Stimulated activated CD4-positive, alpha-beta T cell treated with anti-CD3 and anti-CD28 coated beads, Interleukin-1b, Interleukin-23, amount 100 ng/mL, for 4 hours (primary cell): ENCODE measurements at places on chromosomes 5 and 9.

DNA sequence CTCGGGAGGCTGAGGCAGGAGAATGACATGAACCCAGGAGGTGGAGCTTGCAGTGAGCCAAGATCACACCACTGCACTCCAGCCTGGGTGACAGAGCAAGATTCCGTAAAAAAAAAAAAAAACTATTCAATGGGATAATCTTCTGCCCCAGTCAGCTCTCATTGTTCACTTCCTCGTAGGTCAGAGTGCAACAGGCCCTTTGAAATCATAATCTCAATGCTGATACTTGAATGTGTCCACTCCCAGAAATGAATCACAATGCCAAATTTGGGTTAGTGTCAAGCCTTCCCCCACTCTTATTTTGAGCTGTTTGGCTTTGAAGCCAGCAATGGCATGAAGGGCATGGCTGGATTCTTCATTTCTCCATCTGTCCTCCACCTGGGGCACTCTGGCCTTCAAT lies 610.3 kb upstream of the KLF4 start:
- no peak for DNase-seq

DNA sequence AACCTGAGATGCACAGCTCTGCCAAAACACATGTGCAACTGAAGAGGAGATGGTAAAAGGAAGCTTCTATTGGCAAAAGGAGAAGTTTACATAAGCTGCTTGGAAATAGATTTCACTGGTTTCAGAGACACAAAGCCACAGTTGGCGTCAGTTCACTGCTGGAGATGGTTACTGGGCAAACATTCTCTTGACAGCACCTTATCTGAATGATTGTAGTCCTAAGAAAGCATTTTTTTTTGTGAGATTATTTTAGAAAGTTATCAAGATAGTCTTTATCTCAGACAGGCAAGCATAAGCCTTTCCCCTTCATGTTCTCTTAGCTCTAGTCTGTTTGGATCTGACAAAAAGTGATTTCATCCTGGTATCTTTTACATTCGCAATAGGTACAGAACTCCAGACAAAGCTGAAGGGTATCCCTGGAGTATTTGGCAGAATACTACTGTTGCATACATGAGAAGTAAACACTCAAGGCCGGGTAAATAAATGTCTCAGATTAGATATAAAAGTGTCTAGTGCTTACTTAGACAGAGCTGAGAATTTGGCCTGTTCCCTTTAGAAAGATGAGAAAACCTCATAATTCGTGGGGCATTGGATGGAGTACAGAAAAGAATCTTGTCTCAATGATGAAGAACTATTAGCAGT lies 1668.0 kb upstream of the NUDT12 start:
- no peak for DNase-seq

GRCh38 chr9:109904666-109905065 lies 124.7 kb downstream of the PALM2AKAP2 start:
- DNase-seq, result no peak

DNA sequence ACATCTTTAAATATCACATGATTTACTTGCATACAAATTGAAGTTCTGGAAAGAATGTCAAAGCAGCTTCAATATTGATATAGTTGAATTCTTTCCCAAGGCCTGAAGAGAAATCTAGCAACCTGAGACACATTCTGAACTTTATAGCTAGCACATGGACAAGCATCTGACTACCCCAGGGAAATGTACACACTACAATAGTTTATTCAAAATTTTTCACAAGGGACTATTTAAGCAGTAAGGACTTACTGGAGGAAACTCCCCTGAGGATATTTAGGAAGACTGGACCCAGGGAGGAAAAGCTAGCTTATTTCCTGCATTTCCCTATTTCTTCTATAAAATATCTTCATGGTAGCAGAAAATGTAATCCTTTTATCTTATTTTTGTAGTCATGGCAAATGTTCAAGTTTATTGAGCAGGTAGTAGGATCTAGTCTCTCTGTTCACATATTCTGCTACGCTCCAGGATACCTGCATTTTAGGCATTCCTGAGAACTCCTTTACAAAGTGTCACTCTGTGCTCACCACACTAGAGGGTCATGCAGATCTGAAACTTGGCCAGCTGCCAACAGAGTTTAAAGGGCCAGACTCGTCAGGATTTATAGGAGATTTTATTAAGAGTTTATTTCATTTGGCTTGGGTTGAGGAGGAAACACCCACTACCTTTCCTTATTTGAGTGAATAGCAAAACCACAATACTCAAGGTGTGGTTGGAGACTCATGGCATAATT lies 348.4 kb upstream of the FTMT start:
- no peak for DNase-seq

DNA sequence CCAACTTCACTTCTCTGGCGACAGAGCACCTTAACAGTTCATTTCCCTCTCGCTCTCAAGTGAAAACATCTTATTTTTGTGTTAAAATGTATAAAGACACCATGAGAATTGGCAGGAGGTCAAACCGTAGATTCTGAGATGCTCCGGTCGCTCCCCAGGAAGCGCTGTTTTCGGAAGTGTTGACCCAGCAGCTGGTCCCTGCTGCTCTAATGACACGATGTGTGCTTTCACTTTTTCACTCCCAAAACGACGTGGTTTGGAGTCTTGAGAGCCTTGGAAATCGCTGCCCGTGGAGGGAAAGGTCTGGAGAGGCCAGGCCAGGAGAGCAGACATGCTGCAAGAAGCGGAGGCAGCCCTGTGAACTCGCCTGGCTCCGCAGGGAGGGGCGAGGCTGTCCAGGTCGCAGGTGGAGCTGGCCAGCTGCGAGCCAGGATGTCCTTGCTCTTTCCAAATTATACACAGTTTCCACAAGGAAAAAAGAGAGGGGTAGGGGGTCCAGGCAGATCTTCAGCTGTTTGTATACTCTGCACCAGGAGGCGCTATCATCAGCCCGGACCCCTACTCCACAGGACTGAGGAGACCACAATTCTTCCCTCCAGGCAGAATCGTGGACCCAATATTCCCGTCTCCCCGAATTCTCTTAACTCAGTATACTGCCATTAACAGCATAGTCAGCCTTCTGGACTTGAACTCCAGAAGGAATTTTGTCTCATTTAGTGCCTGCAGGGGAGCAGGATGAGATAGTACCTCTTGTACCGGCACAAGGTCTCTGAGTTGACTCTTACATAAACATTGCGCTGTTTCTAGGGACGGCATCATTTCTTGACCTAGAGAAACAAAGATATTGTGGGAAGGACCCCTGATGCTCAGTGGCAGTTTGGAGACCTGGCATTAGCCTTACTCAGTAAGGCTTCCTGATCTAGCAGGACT lies 248.6 kb upstream of the ANKRD55 start:
- DNase-seq, result no peak

GRCh38 chr9:34651876-34652601 lies at the start of gene IL11RA:
Gene IL11RA, plus strand, starts transcription at chr9:34652185. Its CDS starts 3,033 bp downstream, at chr9:34655218.
- peak; percentile 36 for DNase-seq

GRCh38 chr9:1528456-1528855 lies 478.3 kb downstream of the DMRT2 start:
- no peak for DNase-seq

DNA sequence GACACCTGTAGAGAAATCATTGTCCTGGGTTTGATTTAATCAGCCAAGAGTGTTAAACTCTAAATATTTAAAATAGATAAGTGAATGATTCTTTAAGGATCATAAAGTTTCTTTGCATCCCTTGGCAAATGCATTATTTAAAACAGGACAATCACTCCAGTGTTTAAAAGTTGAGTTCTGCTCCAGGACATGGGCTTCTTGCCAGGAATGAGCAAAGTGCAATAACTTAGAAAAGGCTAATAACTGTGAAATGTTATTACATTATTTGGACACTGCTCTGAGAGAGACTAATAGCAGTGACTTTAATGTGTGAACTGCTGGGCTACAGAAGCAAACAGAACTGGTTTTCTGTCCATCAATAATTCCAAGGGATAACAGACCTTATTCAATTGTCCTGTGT lies 283.3 kb downstream of the GABRB2 start:
- no peak for DNase-seq

DNA sequence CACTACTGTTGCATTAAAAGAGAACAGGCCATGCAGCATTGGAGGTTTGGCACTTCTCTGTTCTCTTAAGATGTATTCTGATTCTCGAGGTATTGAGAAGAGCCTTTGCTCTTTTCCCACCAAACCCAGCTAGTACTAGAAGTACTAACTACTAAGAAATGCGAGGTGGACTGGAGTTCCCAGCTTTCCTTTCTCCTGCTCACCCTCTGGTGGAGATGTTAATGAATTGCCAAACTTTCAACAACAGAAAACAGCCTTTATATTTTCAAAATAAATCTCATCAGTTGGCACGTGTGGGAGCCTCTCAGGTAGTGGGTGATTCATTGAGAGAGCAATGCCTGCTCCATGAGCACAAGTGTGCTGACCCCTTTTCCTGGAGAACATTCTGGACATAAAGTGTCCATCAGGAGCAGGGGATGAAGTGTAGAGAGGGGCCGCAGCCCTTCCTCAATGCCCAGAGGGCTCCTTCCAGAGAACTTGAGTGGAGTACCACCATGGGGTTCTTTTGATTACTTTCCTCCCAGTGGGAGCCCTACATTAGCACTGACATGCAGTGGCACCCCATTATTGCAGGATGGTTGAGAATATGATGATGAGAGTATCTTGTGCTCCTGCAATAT lies 45.7 kb downstream of the TMEM174 start:
- no peak for DNase-seq

DNA sequence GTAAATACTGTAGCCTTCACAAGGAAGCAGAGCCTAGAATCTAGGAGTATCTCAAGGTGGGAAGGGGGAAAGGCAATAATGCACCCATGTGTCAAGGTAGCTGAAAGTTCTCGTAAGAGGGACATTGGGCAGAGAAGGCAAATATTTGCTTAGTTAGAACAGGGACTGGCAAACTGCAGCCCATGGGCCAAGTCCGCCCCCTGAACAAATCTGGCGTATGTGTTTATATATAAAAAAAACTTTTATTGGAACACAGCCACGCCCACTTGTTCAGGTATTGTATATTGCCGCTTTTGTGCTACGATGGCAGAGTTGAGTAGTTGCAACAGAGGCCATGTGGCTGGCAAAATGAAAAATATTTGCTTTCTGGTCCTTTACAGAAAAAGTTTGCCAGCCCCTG lies 16.1 kb downstream of the KCNN2 start:
- DNase-seq, result no peak

GRCh38 chr9:8188723-8189407 lies 389.3 kb upstream of the DMAC1 start:
- no peak for DNase-seq

DNA sequence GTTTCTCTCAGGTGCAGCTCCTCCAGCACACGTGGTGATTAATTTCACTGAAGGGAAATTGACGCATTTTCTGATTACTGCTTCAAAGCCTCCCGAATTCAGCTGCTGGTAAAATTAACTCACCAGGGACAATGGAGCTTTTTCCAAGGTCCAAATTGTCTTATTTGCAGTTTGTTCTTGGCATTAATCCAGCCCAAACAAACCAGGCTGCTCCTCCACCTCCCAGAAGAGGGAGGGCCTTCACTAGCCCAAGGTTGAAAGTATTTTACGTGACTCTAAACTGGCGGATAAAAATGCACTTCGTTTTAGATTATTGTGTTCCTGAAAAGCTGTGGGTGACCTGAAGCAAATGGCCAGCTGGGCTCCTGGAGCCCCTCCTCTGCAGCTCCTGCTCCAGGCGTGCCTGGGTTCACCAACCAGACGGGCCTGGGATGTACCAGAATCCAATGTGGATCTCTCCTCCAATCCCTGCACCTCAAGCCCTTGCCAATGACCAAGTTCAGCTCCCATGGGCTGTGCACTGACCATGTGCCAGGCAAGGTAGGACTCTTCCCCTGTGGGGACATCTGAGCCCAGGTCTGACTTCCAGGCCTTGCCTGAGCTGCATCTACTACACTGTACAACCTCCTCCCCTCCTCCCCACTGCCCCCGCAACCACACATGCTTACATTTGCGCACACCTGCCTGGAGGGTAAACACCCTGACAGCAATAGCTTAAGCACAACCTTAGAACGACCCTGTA lies 193.4 kb downstream of the CDK5RAP2 start:
- no peak for DNase-seq

GRCh38 chr9:88501086-88501485 lies 33.9 kb upstream of the NXNL2 start:
- no peak for DNase-seq

GRCh38 chr5:140041492-140042392 lies 1.4 kb downstream of the NRG2 start:
- no peak for DNase-seq

GRCh38 chr9:22241024-22241423 lies 205.6 kb upstream of the DMRTA1 start:
- no peak for DNase-seq

GRCh38 chr9:72351538-72352453 lies 13.2 kb downstream of the ZFAND5 start:
- DNase-seq, result no peak

DNA sequence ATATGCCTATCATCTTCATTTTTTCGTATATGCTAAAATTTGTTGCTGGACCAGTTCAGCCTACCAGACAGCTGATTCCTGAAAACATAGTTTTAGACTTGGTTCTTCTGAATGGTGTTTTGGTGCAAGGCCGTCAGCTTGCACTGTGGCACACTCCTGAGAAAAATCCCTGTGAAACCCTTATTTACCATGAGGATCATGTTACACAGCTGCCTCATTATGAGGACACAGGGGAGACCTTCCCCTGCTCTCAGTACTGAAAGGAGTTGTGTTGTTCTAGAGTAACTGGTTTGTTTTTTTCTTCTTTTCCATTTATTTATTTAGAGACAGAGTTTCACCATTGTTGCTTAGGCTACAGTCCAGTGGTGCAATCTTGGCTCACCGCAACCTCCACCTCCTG lies 37.6 kb downstream of the MAST4 start:
- DNase-seq, result no peak

GRCh38 chr9:121975801-121976277 lies 117.3 kb downstream of the TTLL11 start:
- DNase-seq, result no peak

DNA sequence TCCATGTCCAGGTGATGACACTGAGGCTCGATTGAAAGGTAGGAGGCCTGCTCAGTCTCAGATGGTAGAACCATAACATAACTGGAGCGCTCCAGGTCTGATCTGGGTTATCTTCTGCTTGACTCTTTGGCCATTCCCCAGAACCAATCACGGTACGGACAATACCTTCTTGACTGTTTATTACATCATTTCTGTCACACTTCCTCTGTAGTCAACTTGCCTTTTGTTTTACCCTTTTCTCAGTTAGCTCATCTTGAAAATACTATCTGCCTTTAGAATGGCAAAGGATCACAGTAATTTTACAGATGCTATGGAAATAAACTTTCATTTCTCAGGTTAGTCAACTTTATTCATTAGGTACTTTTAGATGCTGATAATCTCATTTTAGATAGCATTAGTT lies 22.4 kb downstream of the GLRA1 start:
- no peak for DNase-seq

GRCh38 chr9:22308177-22308576 lies 138.4 kb upstream of the DMRTA1 start:
- no peak for DNase-seq
